ENCODE measurements at places on chromosomes 11 and 22.

- DNase-seq: peak; percentile 60
Observed at GRCh38 chr22:27748751-27749191, 52.8 kb downstream of the MN1 start.

DNA sequence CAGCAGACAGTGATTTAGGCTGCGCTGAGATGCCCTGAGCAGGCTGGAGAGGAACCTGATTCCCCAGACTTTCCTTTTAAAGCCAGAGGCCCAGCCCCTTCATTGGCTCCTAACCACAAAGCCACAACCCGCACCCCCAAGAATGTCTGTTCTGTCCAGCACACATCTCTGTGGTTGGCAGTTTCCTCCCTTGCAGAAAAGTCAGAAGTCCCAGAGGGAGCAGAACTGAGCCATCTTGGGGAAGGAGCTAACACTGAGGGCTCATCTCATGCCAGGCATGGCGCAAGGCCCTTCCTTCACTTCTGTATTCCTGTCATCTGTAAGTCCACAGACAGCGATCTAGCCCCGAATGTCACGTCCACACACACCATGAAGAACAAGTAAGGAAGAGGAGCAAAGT, 97.1 kb upstream of the SYT13 start:
- peak; percentile 60 for DNase-seq

DNA sequence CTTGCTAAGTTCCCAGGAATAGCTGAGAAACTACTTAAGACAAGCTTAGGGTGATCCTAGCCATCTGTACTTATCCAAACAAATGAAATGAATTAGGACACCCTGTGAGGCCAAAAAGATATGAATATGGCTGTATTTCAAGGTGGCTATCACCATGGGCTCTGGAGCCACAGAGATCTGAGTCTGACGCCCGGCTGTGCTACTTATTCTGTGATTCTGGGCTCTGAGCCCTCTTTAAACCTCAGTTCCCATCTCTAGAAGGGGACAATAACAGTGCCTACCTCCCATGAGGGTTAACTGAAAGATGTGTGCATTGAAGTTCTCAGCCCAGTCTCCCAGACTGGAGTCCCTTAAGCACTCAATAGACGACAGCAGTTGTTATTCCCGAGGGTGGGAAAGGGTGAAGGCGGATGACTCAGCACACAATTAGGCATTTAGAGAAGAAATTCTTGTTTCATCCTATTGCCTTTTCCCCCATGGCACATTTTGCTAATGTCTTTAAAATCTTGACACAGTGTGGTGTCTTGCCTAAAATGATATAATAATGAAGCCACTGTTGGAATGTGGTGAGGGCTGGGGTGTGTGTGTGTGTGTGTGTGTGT, 132.5 kb downstream of the ADAMTS15 start:
- DNase-seq: no peak

DNA sequence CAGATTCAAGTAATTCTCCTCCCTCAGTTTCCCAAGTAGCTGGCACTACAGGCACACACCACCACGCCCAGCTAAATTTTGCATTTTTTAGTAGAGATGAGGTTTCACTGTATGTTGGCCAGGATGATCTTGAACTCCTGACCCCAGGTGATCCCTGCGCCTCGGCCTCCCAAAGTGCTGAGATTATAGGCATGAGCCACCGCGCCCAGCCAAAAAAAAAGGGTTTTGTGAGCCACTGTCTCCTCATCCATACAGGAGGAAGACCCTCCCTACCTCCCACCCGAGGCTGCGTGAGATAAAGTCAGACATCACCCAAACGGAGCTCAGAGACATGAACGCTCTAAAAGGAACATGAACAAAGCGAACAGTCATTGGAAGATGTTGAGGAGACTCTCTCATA, 745.7 kb downstream of the BRD1 start:
- no peak for DNase-seq

GRCh38 chr11:61815790-61816735, 740 bp downstream of the FADS1 start:
- peak; percentile 78 for DNase-seq

GRCh38 chr11:120612513-120613263, 101.1 kb downstream of the GRIK4 start:
- no peak for DNase-seq

GRCh38 chr11:67441731-67442351, 1.4 kb downstream of the CORO1B start:
- DNase-seq: no peak

DNA sequence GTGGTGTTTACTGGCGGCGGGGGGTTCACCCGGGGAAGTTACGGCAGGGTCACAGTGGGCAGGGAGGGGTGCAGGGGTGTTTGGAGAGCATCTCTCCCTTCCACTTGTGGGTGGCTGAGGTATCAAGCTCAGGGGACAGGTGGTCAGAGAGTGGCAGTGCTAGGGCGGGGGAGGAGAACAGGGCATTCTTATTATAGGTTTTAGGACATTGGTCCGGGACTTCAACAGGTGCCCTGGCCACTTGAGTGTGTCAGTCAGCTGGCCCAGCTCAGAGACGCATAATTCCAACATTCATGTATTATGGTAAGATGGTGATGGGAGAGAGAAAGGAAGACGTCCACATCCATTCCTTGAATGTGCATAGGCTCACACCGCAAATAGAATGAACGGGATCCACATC, 101.7 kb downstream of the TEAD1 start:
- DNase-seq: no peak

- DNase-seq: no peak
Observed at GRCh38 chr22:19848298-19849224, 6.1 kb downstream of the GNB1L start.

DNA sequence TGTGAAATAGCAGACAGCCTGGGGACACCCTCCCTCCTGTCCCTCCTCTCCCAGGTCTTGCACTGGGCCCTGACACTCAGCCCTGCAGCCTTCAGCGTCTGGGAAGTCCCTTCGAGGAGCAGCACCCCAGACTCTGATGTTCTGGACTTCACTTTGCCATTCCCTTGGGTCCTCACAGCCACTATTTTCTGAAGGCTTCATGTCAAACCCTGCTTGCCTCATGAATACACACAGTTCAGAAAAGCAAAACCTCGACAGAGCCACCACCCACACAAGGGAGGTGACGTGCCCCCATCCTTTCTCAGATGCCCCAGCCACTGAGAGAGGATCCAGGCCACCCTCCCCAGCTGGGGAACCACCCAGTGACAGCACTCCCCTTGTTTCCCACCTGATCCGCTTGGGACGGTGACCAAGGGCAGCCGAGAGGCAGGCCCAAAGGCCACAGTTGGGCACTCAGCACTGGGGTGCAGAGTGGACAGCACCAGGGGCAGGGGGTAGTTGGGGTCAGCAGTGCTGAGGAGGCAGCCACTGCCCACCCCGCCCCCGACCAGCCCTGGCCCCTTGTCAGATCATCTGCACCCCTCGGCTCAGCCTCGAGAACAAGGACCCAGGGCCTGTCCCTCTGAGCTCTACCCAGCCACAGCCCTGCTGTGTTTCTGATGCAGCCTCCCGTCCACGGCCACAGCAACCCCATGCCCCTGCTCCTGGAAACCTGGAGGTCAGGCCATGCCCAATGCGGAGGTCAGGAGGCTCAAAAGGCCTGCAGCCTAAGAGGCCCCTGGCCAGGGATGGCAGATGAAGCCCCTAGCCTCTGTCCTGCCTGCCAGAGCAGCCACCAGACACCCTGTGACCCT, 3.1 kb upstream of the TNNT3 start:
- DNase-seq: no peak

GRCh38 chr11:78257654-78258053, 68.9 kb downstream of the USP35 start:
- DNase-seq: no peak

DNA sequence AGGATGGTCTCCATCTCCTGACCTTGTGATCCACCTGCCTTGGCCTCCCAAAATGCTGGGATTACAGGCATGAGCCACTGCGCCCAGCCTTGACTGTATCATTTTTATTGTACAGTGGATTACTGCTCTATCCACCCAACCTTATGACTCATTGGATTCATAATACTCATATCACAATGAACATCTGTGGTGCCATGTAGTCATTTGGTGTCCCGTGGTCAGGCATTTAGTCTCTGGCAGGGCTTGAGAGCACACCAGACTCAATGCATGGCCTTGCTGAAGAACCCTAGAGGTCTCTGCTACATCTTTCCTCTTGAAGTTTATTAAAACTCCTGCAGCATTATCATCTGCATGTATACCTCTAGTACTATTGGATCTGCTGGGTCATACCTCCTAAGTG, 98.0 kb upstream of the LDLRAD3 start:
- DNase-seq: no peak

DNA sequence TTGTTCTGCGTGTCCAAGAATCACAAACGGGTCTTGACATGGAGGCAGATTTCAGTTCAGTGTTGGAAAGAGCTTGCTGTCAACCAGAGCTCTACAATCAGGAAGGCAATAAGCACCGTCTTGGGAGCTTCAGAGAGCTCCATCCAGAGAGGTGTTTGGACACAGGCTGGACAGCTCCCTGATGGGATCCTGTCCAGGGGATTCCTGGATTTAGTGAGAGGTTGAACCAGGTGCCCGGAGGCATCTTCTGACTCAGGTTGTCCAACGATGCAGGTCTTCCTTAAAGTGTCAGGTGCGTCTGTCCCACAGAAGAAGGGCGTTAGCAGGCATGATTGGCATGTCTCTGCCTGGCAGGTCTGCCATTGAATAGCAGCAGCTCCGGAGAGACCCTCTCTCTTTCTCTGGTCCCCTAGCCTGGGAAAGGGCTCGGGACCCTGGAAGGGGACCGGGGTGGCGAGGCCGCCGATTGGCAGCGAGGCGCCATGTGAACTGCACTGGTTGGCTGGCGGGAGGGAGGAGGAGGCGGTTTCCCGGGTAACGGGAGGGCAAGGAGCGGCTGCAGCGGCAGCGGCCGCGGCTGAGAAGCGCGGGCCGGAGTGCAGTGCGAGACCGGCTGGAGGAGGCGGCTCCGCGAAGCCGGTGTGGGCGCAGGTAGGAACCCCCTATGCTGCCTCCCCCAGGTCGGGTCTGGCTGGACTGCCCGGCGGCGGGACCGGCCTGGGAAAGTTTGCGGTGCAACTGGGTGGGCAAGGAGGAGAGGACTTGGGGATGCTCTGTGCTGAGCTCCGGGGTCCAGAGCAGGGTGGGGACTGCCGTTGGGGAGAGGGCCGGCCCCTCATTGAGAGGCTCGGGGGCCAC, 104.1 kb upstream of the E2F8 start:
- DNase-seq: peak; percentile 56

- no peak for DNase-seq
Observed at GRCh38 chr11:75369560-75370255, 18.2 kb upstream of the ARRB1 start.

DNA sequence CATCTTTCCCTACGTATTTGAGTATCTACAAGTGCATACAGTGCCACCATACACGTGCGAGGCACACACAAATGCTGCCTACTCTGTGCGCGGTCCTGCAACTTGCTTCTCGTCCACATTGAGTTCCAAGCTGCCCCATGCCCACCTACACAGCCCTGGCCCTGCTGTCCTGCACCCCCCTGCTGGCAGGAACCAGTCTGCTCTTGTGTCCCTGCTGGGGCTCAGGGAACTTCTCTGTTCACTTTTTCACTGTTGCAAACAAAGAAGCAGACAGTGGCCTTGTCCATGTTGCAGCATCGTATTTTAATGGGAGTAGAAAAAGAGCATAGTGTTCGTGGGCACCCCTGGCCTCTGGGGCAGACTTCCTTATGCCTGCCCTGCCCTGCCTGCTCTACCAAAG, 14.0 kb downstream of the CPT1A start:
- DNase-seq: no peak

- DNase-seq: no peak
Observed at GRCh38 chr22:22458387-22458786, 50.2 kb downstream of the ZNF280B start.

DNA sequence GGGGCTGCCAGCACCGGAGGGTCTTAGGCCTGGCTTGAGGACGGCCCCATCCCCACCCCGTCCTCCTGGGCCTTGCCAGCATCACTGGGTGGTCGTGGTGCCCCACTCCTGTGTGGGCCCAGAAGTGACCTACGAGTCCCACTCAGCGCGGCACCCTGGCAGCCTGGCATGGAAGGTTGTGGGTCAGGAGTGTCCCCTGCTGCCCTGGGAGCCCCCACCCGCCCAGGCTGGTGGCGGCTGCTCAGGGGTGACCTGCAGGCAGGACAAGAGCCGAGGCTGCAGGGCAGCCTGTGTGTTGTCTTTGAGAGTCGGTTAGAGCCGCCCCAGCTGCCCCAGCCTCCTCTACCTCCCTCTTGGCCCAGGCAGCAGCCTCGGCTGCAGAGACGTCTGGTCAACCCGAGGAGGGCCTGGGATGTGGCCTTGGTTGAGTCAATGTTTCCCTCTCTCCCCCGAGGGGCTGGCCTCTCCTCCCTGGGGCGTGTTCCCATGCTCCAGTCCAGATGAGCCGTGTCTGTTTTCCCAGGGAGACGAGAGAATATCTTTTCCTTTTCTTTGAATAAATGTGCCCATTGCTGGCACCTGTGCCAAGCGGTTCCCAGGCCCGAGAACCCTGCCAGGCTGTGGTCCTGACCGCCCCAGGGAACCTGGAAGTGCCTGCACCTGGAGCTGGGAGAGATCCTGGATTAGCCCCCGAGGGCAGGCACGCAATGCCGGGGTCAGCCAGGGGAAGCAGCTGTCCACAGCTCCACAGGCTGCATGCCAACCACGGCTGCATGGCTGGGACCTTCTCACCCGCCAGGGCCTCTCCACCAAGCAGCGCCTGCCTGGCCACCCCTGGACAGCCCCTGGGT, 35.7 kb upstream of the MUC5AC start:
- DNase-seq: peak; percentile 29

GRCh38 chr22:35140879-35141745, 75.2 kb downstream of the ISX start:
- DNase-seq: no peak

GRCh38 chr11:68099474-68100405, 21.4 kb downstream of the CHKA start:
- no peak for DNase-seq

DNA sequence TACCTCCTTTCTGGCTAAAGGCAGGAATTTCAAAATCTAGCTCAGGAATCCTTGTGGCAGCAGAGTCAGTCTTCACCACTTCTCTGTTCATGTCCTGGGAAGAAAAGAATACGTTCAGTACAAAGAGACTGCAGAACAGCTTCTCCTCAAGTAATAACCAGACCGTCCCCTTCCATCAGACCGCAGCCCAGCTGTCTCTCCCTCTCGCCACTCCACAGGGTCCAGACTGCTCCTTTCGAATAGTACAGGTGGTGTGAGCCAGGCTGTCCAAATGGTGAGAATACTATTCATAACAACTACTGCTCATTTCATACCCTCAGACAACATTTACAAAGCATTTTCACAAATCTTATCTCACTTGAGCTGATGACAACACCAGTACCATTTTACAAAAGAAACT, 857 bp downstream of the ZPR1 start:
- no peak for DNase-seq

DNA sequence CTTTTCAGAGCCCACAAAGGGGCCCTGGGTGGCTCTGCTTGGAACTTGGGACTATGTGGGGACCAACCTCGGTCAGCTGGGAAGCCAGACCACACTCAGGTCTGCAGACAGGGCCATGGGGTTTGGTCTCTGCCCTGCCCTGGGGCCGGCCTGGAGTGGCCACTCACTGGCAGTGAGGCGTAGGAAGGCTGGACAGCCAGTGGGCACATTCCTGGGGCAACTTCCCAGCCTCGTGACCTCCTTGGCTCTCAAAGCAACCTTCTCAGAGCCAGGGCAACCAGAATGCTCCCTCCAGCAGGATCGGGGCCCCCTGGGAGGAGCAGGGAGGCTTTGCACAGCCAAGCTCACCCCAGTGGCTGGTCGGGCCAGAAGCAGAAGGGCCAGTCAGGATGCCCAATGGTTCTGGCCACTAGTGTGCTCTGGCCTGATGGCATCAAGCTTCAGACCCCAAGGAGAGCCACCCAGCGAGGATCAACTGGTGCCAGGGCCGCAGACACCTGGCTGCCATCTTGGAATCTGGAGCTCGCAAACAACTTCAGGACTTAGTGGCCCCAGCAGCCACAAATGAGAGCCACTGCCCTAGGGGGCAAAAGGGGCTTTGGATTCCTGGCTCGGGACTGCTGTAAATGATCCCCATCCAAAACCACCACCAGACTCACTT, 87.1 kb downstream of the MYEOV start:
- peak; percentile 50 for DNase-seq
